ENCODE measurements at places on chromosomes 6 and 20.
A peak's percentile ranks its signal among the peaks of the same experiment; 100 is the strongest.

- DNase-seq = no peak
Measured at GRCh38 chr6:39453956-39454524, 131.5 kb upstream of the KCNK16 start.

- no peak for DNase-seq
Measured at GRCh38 chr6:14165091-14165490, 47.5 kb downstream of the CD83 start.

DNA sequence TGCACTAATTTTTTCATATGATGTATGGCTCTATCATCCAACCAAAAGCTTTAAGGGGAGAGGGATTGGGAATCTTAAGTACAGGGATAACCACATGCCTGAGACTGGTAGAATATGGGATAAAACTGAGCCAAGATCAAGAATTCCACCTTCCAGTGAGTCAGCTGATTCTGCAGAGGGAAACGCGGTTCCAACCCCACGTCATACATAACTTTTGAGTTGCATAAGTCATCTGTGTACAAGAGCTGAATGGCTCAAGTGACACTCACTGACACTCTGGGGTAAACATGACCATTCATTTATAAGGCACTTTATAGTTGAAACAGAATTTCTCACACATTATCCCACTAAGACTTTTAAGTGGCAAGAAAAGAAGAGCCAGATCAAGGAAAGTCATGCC, 16.4 kb downstream of the TRIM27 start:
- DNase-seq = no peak

GRCh38 chr20:49796600-49797343, 15.9 kb upstream of the SLC9A8 start:
- no peak for DNase-seq

DNA sequence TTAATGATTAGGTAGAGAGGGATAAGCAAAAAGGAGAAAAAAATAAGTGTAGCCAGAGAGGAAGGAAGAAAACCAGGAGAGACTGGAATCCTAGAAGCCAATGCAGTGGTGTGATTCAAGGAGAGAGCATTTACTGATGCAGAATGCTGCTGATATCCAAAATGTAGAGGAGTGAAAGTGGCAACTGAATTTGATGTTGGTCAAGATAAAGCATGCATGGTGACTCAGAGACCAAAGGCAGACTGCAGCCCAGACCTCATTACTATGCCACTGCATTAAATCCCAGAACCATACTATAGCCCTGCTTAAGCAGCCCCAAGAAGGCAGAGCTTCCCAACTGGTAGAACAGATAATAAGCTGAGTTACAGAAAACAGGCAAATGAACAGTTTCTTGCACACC, 15.8 kb downstream of the KLHL32 start:
- no peak for DNase-seq

GRCh38 chr6:101435038-101435437, 41.5 kb downstream of the GRIK2 start:
- no peak for DNase-seq

DNA sequence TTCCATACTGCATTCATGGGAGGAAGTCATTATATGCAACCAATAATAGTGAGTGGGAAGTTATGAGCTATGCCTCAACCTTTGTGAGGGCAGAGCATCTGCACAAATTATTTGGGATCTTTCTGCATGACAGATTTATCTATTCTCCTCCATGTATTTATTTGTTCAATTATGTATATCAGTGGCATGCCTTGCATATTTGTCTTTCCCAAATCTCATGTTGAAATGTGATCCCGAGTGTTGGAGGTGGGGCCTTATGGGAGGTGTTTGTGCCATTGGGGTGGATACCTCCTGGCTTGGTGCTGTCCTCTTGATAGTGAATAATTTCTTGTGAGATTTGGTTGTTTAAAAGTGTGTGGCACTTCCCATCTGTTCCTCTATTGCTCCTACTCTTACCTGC, 1246.0 kb upstream of the CITED2 start:
- no peak for DNase-seq

- DNase-seq = no peak
Measured at GRCh38 chr20:18943542-18943941, 130.0 kb downstream of the SCP2D1 start.

DNA sequence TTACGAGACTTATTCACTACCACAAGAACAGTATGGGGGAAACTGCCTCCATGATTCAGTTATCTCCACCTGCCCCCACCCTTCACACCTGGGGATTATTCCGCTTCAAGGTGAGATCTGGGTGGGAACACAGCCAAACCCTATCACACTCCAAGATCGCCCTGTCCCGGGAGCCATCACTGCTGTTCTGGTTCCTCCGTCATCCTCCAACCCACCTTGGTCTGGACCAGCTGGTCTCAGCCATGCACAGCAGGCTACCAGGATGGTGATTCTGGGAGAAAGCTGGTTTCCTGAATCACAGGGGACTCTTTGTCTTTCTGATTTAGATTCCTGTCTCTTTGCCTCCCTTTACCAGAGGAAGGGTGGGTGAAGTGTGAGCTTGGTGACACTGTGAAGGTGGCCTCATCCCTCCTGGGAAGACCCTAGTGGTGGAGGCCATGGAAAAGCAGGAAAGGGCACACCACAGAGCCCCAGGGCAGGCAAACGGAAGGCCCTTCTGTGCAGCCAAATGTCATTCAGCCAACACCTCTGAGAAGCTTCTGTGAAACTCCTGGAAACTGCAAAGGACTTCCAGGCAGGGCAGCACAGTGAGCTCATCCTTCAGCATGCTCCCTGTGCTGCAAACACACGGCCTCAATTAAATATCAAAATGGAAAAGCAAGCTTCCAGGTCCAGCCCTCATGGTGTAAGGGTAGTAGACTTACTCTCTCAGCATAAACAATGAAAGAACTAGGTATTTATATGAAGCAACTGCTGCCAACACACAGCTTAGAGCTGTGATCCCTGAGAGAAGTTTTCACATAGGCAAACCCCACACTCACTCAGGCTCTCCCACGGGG, 169.8 kb downstream of the ANKRD60 start:
- no peak for DNase-seq

DNA sequence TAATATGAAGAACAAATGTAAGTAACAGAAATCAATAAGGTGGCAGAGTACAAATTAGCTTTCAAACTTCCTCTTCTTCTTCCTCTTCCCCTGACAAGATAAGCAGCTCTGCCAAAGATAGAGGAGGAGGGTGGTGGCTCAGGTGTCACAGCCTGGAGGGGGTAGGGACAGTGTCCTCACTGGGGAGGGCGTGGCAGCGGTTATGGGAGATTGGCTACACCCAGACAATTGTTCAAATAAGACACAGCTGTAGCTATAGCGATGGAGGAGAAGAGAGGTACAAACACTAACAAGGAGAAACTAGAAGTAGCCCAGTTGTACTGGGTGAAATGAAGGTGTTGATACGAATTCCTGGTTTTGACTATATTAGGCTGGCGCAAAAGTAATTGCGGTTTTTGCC, 198.5 kb downstream of the TBXT start:
- no peak for DNase-seq

GRCh38 chr6:88220493-88220892, 54.3 kb upstream of the CNR1 start:
- DNase-seq = no peak

DNA sequence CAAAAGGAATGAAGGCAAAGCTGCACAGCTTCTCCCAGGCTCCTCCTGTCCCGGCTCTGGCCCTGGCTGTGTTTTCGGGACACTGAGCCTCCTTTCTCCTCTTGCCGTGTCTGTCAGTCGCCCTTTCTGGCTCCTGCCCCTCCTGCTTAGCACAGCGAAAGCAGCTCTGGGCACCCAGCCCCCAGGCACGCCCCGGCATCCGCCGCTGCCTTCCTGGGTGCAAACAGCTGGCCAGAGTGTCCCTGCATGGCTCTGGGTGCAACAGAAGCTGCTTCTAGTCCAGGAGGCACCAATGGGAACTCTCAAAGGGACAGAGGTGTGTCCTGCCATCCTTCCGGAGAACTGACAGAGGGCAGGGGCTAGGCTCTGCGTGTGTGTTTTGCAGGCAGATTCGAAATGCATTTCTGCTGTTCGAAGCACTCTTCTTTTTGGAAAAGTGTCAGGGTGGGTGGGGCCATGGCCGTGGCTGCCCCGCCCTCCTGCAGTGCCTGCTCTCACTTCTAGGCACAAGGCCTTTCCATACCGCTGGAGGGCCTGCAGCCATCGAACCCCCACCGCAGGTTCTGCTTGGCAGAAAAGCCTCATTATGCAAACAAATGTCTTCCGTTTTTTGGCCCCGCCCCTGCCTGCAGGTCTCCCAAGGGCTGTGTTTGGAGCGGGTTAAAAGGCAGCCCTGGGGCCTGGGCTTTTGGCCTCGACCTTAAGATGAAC, 15.5 kb downstream of the COL9A3 start:
- DNase-seq = no peak

- no peak for DNase-seq
Measured at GRCh38 chr20:49951151-49951550, 15.0 kb downstream of the RNF114 start.

- no peak for DNase-seq
Measured at GRCh38 chr6:127385668-127386430, 42.4 kb upstream of the ECHDC1 start.

GRCh38 chr6:21588481-21589351, 4.8 kb upstream of the SOX4 start:
- DNase-seq = peak; percentile 48

DNA sequence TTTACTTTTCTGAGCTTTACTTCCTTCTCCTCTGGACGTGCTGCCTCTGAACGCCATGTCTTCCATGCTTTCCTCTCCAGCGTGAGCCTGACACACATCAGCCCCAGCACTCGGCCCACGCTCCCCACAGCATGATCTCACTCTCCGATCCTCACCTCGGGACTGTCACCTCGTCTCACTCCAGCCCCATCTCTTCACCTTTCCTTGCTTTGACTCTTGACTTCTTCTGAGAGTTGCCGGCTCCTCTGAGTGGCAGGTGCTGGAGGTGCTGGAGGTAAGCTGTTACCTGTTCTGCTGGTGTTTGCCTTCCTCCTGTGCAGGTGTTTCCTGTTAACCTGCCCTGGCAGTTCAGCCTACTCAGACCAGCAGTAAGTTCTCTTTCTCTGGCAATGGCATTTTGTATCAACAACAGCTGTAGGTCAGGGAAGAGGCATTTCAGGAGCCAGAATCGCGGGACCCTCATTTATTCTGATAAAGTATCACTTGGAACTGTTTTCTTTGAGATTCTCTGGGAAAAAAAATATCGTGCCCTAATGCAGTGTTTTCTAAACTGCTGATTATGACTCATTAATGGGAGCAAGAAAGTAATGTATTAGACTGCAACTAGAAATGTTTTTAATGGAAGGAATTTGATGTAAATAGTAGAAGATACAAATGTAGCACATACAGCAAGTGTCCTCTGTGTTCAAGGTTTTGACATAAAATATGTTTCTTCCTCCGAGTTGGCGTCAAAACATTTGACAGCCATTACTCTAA, 106.5 kb downstream of the ARID1B start:
- DNase-seq = no peak

DNA sequence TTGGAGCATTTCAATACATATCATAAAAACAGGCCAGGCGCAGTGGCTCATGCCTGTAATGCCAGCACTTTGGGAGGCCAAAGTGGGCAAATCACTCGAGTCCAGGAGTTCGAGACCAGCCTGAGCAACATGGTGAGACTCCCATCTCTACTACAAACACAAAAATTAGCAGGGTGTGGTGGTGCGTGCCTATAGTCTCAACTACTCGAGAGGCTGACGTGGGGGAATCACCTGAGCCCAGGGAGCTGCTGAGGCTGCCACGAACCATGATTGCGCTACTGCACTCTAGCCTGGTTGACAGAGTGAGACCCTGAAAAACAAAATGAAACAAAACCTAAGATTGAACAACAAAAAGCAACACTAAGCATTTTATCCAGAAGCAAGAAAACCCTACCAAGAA, 47.2 kb downstream of the BACH2 start:
- no peak for DNase-seq

DNA sequence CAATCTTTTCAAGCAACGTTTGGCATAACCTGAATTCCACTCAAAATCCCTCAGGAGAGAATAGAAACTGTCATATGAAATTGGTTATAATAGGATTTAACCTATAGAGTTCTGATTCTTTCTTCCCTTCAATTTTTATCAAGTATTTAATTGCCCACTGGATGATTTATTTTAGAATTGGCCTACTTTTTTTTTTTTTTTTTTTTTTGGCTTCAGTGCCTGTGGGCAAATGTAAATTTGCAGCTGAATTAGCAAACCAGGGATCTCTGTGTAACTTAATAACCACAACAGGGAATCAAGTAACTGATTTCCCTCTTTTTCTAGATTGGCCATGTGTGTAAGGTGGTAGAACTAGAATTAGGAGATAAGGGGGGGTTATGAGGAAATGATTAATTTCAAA, 157.0 kb downstream of the SOX4 start:
- no peak for DNase-seq

- no peak for DNase-seq
Measured at GRCh38 chr6:159065759-159066329, 21.1 kb upstream of the TAGAP start.

GRCh38 chr6:8054276-8054675, 9.9 kb downstream of the BLOC1S5 start:
- DNase-seq = no peak

DNA sequence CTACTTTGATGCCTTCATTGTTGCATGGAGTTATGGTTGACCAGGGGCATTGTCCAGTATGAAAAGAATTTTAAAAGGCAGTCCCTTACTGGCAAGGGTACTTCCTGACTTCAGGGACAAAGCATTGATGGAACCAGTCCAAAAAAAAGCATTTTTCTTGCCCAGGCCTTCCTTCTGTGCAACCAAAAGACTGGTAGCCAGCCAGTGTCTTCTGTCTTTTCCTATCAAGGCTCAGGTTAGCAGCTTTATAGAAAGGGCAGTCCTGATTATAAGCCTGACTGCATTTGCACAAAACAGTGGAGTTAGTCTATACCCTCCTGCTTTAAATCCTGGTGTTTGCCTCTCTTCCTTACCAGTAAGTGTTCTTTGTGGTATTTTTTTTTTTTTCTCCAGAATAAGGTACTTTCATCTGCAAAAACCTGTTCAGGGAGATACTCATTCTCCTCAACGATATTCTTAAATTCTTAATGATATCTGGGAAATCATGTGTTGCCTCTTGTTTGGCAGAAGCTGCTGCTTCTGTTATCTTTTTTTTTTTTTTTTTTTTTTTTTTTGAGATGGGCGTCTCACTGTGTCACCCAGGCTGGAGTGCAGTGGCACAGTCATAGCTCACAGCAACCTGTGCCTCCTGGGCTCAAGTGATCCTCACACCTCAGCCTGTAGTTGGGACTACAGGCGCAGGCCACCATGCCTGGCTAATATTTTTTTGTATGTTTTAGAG, 33.9 kb downstream of the SCAF8 start:
- no peak for DNase-seq

GRCh38 chr6:10692965-10693538, 1.4 kb downstream of the C6orf52 start:
- no peak for DNase-seq

- no peak for DNase-seq
Measured at GRCh38 chr6:118659513-118660217, 8.3 kb upstream of the CEP85L start.

DNA sequence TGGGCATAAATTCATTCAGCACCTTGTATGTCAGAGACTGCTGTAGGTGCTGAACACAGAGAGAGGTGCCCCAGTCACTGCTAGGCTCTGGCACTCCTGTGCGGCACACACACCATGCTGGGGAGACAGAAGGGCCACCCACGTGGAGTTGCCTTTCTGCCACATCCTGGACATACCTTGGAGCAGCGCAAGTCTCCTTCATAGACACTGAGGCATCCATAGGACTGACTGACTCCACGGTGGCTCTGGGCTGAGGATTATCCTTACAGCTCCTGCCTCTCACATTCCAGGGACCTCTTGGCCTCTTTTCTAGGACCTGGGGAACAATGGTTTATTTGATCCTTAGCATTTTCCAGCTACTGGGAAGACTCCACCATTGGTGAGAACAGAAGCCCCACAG, 26.0 kb upstream of the SLC22A23 start:
- DNase-seq = no peak

- DNase-seq = no peak
Measured at GRCh38 chr6:1940381-1940780, 305.0 kb downstream of the GMDS start.

- DNase-seq = no peak
Measured at GRCh38 chr20:48722002-48722731, 105.6 kb downstream of the PREX1 start.
